ENCODE measurements at places on chromosomes 7 and 10. TPM values are rescaled to one million over a fixed set of nuclear protein-coding genes. Genes with fewer than 3 reads are reported as not detected.

GRCh38 chr7:73896454-73896853 is 35.5 kb downstream of the TMEM270 start:
- H3K4me3 ChIP-seq = no peak overlapping the region
- no peak for DNase-seq
- peaks cover 8% of the 10 kb centered on the region for H3K27me3 ChIP-seq
- peaks cover 2% of the 10 kb centered on the region for H3K4me1 ChIP-seq
- H3K36me3 ChIP-seq = no peaks in the 10 kb centered on the region

- peak overlapping the region; percentile 81 for H3K4me3 ChIP-seq
- H3K27ac ChIP-seq = peak overlapping the region; percentile 38
- H3K36me3 ChIP-seq = no peaks in the 10 kb centered on the region
- no peaks in the 10 kb centered on the region for H3K27me3 ChIP-seq
- peaks cover 14% of the 10 kb centered on the region for H3K4me1 ChIP-seq
Measured at GRCh38 chr7:99579281-99579955, 18.6 kb upstream of the TMEM225B start.

GRCh38 chr10:76071653-76072365 is 640.4 kb downstream of the LRMDA start:
- H3K27ac ChIP-seq = no peak overlapping the region
- no peak for DNase-seq
- H3K4me3 ChIP-seq = no peak overlapping the region
- H3K4me1 ChIP-seq = no peaks in the 10 kb centered on the region
- no peaks in the 10 kb centered on the region for H3K27me3 ChIP-seq

The TUBAL3 gene
- not detected for total RNA-seq

- H3K4me3 ChIP-seq = no peak overlapping the region
- H3K27ac ChIP-seq = peak overlapping the region; percentile 11
- H3K4me1 ChIP-seq = peaks cover 20% of the 10 kb centered on the region
- peaks cover 3% of the 10 kb centered on the region for H3K36me3 ChIP-seq
- no peaks in the 10 kb centered on the region for H3K27me3 ChIP-seq
- no peak for DNase-seq
Measured at GRCh38 chr10:95864906-95865813, 42.6 kb upstream of the CC2D2B start.

GRCh38 chr7:39515534-39516228 is 50.5 kb upstream of the YAE1 start:
- H3K36me3 ChIP-seq = no peaks in the 10 kb centered on the region
- peaks cover 12% of the 10 kb centered on the region for H3K27me3 ChIP-seq
- DNase-seq = no peak

GRCh38 chr7:86706406-86706805 is 62.7 kb downstream of the GRM3 start:
- no peak for DNase-seq
- H3K27ac ChIP-seq = no peak overlapping the region
- H3K36me3 ChIP-seq = no peaks in the 10 kb centered on the region

- peaks cover 23% of the 10 kb centered on the region for H3K36me3 ChIP-seq
- peak overlapping the region; percentile 86 for H3K27ac ChIP-seq
- H3K4me1 ChIP-seq = peaks cover 34% of the 10 kb centered on the region
- peak overlapping the region; percentile 65 for H3K4me3 ChIP-seq
- no peak for DNase-seq
Measured at GRCh38 chr10:62528441-62528840, 154.3 kb downstream of the ZNF365 start.

DNA sequence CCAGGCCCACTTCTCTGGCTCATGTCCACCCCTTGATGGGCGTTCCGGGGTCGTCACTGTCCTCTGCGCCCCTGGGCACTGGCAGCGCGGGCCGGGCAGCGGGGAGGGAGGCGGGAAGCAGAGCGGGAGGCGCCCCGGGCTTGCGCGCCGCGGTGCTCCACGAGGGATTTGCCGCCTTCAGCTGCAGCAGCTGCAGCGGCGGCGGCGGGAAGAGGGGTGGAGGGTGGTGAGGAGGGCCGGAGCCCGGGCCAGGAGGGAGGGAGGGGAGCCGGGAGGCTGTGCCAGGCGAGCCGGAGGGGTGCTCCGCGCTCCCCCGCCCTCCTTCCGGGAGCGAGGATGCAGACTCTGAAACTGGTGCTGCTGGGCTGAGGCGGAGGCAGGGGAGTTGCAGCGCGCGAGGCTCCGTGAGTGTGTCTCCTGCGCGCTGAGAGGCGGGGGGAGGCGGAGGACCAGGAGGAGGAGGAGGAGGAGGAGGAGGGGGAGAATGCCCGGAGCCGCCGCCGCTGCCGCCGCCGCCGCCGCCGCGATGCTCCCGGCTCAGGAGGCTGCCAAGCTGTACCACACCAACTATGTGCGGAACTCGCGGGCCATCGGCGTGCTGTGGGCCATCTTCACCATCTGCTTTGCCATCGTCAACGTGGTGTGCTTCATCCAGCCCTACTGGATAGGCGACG is at the start of gene LHFPL3:
LHFPL3 (plus strand) TSS at position 308 of the 674 bp plus-strand sequence.
- peaks cover 3% of the 10 kb centered on the region for H3K36me3 ChIP-seq
- no peak within 1 kb of the TSS for H3K27ac ChIP-seq
- peaks cover 9% of the 10 kb centered on the region for H3K4me1 ChIP-seq

DNA sequence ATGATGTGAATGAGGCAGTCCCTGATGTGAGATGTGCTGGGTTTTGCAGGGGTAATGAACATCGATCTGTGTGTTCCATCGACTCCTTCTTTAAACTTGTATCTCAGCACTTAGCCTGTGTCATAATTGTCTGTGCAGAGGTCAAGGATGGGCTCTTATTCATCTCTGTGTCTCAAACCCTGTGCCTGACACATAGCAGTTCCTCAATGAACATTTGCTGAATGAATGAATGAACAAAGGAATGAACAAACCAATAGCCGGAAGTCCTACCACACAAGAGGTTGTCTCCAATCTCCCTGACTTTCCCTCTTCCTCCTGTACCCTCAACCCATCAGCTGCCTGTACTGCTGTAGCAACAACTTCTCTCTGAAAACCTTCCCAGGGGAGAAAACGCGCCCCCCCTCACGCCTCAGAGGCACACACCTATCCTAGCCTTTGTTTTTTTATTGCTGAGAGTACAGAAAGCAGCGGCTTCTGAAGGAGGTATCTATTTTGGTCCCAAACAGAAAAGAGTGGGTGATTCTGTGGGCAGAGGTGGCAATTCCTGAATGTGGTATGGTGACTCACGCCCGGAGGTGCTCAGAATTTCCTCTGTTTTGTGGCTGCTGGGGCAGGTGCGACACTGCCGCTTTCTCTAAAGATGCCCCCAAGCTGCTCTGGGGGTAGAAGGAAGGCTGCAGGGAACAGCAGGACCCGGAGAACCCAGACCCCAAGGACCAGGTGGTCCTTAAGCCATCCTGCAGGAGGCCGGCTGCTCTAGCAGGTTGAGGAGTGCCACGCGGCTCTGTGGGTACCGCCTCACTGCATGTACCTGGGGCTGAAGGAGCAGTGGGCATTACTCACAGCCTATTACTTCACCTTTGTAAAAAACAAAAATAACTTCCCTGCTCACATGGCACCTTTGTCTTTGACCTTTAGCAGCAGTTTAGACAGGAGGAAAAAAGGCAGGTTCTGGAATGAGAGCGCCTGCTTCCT is 9.6 kb downstream of the IL2RA start:
- H3K4me1 ChIP-seq = peaks cover 74% of the 10 kb centered on the region
- H3K27ac ChIP-seq = peak overlapping the region; percentile 84
- peaks cover 58% of the 10 kb centered on the region for H3K36me3 ChIP-seq
- H3K4me3 ChIP-seq = peak overlapping the region; percentile 88
- H3K27me3 ChIP-seq = no peaks in the 10 kb centered on the region
